GM23248 (cell line): ENCODE measurements at places on chromosomes 12 and 14.

DNA sequence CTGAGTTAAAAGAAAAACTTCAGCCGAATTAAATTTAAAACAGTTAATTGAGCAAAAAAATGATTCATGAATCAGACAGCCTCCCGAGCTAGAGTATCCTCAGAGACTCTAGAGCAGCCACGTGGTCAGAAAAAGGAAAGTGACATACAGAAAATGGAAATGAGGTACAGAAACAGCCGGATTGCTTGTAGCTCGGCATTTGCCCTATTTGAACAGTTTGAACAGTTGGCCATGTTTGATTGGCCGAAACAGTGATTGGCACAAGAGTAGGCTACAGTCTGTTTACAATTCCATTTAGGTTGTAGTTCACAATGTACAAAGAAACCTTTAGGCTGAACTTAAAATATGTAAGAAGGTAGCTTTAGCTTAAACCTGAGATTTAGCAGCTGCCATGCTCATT is 12.9 kb upstream of the OXA1L start:
- DNase-seq: no peak

DNA sequence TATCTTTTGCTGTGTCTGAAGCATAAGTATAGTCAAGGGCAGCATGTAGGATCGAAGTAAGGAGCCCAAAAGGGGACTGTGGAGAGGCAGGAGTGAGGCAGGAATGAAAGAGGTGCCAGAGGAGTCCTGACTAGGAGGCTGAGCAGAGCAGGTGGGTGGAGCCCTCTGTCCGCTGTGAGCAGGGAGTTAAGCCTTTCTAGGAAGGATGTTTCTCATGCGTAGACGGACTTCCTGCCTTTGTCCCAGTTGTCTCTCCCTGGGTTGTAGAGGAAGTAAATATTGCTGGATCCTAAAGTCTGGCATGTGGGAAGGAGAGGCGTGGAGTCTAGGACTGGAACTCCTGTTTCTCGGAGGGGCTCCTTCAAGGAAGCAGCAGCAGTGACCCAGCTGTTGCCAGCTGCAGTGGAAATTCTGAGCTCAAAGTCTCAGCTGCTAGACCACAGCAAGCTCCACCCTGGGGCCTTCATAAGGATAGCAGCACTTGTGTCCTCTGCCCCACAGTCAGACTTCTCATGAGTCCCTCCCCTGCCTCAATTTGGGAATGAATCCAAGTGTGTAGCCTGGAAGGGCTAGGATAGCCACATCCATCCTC is 44.0 kb downstream of the RBMS2 start:
- peak; percentile 85 for DNase-seq

GRCh38 chr12:58148405-58148804 is 207.0 kb downstream of the ATP23 start:
- peak; percentile 80 for DNase-seq

- no peak for DNase-seq
Measured at GRCh38 chr12:45658020-45658419, 71.5 kb upstream of the ARID2 start.

DNA sequence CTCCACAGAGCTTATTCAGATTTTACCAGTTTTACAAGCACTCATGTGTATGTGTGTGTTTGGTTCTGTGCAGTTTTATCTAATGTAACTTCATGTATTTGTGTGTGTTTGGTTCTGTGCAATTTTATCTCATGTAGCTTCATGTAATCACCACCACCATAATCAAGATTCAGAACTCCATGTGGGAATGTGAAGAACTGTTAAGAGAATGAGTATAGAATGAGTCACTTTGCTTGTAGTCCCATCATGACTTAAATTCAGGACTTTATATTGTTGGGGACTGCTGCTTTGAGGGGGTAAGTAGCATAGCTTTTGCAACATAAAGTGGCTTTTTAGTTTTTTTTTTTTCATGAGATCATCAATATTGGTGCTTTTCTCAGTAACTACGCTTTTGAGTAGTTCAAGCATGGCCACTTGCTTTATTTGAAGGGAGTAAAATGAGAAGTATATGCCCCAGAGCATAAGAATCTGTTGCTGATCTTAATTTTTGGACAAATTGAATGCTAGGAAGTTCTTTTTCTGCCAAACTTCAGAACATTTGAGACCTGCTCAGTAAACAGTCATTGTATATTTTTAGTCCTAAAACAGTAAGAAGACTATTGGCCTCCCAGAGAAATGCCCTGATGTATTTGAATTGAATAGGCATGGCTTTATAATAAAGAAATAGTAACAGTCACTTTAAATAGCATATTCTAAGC is 28.8 kb downstream of the PROX2 start:
- peak; percentile 85 for DNase-seq

GRCh38 chr14:104137297-104138097 is 890 bp upstream of the KIF26A start:
- peak; percentile 64 for DNase-seq

- DNase-seq: no peak
Measured at GRCh38 chr14:39451811-39452210, 19.6 kb upstream of the FBXO33 start.

DNA sequence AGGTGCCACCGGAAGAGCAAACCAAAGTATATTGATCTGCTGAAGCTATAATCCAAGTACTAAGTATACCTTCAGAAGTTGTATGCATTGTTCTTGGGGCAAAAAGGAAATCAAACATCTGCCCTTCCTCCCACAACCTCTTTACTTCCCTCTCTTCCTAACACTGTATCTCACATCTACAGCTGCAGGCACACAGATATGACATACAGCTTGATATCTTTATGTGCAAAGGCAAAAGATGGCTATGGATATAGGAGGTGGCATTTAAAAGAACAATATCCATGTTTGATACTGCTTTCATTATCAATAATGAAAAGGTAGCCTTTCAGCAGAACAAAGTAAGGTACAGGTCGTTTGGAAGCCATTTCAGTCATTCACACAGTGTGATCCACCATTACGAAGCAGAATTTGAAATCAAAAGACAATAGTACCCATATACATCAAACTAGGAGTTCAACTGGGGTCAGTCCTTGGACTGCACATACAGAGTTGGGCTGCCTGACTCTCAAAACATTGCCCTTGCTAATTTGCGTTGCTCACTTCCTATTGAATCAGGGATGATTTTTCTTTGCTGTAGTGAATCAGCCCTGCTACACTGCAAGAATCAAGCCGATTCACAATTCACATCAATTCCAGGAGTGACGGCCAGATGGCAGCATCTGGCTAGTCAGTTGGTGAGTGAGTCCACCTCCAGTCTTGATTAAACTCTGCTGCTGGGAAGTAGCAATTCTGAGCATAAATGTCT is 8.9 kb downstream of the ANG start:
- peak; percentile 86 for DNase-seq

DNA sequence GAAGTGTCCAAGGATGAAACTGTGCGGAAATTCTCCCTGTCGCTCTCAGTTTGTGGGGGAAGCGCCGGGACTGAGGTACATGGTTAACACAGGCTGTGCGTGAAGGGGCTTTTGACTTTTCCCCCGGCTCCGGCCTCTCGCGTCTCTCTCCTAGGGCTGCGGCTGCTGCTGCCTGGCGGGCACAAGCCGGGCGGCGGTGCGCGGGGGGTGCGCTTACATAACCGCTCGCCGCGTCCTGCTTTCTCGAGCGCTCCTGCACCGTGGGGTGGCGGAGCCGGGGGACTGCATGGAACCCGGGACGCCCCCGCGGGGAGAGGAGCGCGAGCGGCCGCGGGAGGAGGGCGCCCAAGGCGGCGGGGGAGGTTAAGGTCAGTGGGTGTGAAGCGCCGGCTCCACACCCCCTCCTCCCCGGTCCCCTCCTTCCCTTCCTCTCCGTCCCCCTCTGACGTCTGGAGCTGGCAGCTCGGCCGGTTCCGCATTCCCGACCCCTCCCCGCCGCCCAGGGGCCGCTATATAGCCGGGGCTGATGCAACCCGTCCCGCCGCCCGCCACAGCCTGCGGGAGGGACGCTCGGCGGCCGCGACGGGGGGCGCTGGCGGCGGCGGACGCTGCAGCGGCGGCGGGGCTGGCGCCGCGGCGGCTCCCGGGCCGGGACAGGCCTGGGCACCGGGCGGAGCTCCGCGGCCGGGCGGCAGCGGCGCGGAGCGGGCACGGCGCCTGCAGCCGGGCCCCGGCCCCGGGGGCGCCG is at the start of gene JDP2:
Gene JDP2 (plus strand): TSS at position 541 of the 748 bp plus-strand sequence. CDS start 9,899 bp downstream, outside the sequence.
- peak; percentile 92 for DNase-seq

- no peak for DNase-seq
Measured at GRCh38 chr12:131230340-131231031, 276.8 kb downstream of the ADGRD1 start.

- DNase-seq: no peak
Measured at GRCh38 chr12:94812345-94812744, 162.0 kb upstream of the TMCC3 start.

- no peak for DNase-seq
Measured at GRCh38 chr12:64864319-64864718, 39.9 kb downstream of the TBC1D30 start.
